Fibroblast of the aortic adventitia (primary cell): ENCODE measurements at places on chromosomes 3 and 15. TPM values are rescaled to one million over a fixed set of nuclear protein-coding genes. Genes with fewer than 3 reads are reported as not detected.

Gene RBP2
- not detected in 2 replicates for total RNA-seq

Gene CXCR6
- total RNA-seq, result not detected in 2 replicates

- no peak for DNase-seq
These were observed 142.6 kb downstream of the BBX start for GRCh38 chr3:107665351-107665750.

GRCh38 chr3:13023235-13023970 is 49.8 kb downstream of the IQSEC1 start:
- peak; percentile 43 for DNase-seq

GRCh38 chr3:74173090-74173489 is 441.4 kb downstream of the CNTN3 start:
- no peak for DNase-seq

- peak; percentile 93 for DNase-seq
These were observed 19.5 kb downstream of the SETMAR start for GRCh38 chr3:4322635-4323034.

DNA sequence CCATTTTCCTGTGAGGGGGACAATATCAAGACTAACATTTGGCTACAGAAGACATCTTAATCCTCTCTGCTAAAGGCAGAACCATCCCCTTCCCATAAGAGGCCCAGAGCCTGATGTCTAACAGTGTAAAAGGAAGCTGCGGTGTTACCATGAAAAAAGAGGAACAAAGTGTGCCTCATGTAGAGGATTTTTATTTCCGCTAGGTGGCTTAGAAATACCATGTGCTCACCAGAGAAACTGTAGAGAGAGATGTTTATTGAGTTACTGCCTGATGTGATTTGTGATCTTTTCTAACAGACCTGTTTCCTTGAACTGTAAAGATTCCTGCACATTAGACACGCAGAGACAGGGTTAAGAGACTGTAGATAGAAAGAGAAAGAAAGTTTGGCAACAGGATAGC is 22.0 kb downstream of the OR5H15 start:
- no peak for DNase-seq

DNA sequence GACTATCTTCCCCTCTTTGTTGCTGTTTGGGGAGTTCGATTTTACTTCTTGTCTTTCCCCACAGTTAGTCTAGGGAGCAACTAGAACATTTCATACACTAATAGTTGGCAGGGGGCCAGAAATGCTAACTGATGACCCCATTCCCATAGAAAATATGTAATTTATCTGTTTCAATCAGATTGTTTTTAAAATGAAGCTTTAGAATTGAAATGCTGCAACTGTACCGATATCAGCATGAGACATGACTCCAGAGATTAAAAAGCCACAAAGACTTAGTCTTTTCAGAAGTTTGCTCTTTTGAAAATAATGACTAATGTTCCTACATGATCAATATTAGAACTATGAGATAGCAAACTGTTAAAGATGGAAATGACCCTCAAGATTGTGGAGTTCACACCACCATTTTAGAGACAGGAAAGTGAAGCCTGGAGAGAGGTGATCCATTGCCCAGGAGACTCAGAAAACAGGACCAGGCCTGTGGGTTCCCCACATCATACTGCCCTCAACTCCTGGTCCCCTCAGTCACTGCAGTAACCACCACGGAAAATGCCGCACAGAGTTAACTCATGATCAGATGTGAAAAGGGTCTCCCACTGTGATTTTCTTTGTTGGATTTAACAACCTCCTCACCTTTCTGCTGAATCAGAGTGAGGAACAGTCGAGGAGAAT is 130.3 kb downstream of the CHDH start:
- DNase-seq, result peak; percentile 67

DNA sequence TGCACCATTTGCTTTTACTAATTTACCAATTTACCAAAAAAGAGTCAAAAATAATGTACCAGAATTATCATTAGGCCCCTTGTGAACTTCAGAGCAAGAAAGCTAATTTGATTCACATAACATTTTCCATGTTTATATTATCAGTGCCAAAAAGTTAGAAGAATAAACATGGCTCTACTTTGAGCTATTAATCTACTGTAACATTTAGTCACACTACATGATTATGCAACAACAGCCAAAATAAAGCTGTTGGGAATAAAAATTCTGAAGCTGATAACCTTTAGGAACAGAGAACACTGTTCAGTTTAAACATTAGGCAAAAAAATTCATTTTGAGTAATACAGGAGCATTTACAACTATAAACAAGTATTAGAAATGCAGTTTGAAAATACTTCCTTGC is 63.6 kb downstream of the PROS1 start:
- DNase-seq, result peak; percentile 15
